ENCODE measurements at places on chromosomes 7 and 10. TPM values are rescaled to one million over a fixed set of nuclear protein-coding genes. Genes with fewer than 3 reads are reported as not detected.

DNA sequence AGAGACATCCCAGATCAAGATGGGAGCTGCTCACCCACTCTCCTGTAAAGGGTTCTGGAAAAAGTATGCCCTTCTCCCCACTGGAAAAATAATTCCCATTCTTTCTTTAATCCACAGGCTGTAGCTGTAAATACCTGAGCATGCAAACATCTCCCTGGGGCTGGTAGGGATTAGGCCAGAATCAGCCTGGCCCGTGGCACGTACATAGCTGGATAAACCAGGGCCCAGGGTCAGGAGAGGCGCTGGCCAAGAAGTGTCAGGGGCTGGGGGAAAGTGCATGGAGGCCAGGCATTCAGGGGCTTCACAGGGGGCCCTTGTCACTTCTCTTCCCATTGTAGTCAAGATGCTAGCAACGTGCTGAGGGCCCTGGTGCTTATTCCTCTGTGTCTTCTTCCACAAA, 30.7 kb upstream of the AQP1 start:
- DNase-seq = no peak

DNA sequence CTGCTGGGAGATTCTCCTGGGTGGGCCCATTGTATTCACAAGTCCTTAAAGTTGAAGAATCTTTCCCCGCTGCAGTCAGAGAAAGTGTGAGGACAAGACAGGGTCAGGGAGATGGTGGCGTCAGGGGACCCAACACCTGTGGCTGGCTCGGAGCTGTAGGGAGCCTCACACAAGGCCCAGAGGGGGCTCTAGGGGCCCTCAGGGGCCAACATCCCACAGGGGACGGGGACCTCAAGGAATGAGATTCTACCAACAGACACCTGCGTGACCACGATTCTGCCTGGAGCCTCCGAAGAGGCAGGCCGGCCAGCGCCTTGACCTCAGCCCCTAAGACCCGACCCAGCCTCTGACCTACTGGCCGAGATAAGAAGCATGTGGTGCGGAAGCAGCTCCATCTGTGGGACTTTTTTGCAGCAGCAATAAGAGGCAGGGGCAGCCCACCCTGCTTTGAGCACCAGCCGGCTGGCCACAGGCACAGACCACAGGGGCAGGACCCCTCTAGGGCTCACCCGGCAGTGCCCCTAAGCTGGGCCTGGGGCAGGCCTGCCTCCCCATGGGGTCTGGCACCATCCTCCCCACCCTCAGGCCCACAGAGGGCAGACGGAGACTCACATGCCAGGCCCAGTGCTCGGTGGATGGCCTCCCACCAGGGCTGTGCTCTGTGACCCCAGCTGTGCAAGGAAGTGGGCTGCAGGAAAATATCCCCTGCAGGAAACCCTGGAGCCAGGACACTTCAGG, 13.2 kb downstream of the RASGEF1A start:
- no peak for DNase-seq

DNA sequence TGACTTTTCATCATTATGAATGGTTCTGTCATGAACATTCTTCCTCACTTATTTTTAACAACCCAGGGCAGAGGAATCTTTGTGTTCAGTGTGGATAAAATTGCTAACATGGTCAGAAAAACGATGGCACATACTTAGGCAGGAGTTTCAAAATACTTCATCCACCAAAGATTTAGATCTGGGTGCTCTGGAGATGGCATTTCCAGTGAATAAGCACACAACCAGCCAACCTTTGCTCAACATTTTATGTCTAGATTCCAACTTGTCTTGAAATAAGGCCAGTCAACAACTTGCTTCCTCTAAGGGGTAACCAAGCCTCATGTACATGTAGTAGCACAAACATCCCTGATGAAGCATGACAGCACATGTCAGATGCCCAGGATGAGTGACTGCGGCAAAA, 33.4 kb upstream of the ADRB1 start:
- no peak for DNase-seq

DNA sequence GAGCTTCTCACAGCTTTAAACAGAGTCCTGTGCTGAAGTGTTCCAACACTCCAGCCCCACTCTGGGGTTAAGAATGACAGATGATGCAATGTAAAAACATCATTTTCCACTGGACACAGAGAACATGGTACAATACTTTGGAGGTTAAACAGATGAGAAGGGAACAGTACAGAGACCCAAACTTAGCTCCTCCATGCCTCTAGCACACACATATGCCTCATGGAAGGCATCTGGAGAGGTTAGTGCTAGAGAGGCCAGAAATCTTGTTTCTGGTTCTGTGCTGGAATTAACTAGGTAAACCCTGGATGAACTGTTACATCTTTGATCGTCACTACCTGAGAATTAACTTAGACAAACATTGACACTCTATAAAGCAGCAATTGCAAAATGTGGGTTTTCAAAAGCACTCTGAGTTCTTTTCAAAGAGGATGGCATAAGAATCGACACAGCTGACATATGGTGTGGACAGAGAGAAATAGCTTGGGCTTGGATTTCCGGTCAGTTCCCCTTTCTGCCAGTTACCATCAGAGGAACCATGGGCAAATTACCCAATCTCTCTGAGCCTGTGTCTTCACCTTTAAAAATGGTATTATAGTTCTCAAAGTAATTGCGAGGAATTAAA, 81.9 kb downstream of the KCNMA1 start:
- DNase-seq = no peak

Gene SUN3
- total RNA-seq = not detected

All from activated CD4-positive, alpha-beta memory T cell treated with anti-CD3 and anti-CD28 coated beads, Interleukin-2, amount 10 ng/mL, durations not matched to agents 7 days and 5 days (primary cell).